Transverse colon (tissue), 4 donors: ENCODE measurements at places on chromosomes 1 and 21. TPM values are rescaled to one million over a fixed set of nuclear protein-coding genes. Genes with fewer than 3 reads are reported as not detected.

- DNase-seq = no peak
These were observed 139.5 kb downstream of the ZZZ3 start for GRCh38 chr1:77542813-77543420.

DNA sequence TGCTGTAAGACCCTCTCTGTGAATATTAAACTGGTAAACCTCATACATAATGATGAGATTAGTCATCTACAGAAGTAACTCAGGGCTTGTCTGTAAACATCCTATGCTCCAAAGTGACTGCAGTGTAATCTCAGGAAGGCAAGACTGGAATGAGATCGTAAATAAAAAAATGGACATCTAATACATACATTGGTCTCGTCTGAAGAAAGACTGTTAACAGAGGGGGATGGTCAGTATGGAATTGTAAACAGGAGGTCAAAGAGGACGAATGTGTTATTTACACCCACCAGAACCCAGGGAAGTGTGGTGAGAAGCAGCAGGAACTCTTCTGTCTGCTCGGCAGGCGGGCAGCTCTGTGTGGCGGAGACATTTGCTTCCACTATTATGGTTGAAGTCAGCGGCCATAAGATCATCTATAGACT lies 51.4 kb downstream of the DISC1 start:
- DNase-seq = no peak

DNA sequence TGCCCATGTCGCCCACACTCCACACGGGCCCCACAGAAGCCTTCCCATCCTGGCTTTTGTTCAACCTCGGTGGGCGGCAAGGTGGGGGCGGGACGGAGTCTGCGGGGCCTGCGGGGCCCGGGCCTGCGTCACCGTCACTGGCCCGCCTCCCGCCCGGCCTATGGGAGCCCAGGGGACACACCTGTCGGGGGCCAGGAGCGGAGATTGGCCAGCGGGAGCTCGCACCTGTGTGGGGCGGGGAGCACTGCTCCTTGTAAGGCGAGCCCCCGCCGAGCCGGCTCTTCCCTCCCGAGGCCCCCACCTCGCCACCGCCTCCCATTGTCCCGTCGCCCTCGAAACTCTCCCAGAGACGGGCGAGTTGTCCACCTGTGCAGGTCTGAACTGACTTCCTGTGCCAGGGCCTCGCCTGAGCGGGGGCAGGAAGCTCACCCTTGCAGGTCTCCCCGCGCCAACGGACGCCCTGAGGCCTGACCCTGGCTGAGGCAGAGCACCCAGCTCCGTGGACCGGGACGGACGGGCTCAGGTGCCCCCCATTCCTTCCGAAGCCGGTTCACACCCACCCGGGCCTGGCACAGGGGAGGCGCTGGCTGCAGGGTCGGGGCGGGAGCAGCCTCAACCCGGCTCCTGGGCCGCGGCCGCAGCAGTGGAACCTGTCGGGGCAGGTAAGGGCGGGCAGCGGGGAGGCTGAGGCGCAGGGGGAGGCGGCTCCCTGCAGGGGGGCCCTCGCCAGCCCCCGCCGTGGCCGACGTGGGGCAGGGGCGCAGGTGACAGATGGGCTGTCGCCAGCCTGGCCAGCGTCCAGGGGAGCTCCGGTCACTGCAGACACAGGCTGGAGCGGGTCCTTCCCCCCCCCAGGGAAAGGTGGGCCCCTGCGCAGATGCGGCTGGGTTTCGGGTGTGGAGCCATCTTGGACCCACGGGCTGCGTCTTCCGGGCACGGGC lies 10.8 kb upstream of the TTLL10 start:
- DNase-seq = peak; percentile 92

- no peak for DNase-seq
These were observed 19.0 kb upstream of the JUN start for GRCh38 chr1:58802640-58803399.

DNA sequence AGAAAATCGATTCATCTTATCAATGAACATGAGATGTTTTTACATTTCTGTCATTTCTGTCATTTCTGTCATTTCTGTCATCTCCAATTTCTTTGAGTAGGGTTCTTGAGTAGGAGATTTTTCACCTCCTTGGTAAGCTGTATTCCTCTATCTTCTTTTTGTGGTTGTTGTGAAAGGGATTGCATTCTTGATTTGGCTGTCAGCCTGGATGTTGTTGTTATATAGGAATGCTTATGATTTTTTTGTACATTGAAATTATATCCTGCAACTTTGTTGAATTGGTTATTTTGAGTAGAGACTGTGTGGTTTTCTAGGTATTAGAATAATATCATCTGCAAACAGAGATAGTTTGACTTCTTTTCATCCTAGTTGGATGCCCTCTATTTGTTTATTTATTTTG lies 1233.7 kb downstream of the PLA2G4A start:
- no peak for DNase-seq

- no peak for DNase-seq
These were observed 13.2 kb upstream of the SEC16B start for GRCh38 chr1:177983077-177983476.

DNA sequence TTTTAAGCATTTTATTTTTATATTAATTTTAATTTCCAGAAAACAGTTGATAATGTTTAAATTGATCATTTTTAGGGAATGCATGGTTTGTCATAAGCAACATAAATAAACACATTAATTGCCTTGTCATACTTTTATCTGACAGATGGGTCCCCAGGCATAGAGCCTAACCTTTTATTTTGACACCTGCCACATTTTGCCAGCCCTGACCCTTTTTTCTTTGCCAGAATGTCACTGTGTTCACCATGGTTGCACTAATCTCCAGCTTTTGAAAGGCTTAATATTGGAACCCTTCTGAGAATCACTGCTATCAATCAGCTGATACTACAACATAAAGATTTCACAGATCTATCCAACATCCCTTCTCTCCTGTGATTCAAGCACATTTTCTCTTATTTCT lies 56.0 kb upstream of the DPYD start:
- DNase-seq = no peak

DNA sequence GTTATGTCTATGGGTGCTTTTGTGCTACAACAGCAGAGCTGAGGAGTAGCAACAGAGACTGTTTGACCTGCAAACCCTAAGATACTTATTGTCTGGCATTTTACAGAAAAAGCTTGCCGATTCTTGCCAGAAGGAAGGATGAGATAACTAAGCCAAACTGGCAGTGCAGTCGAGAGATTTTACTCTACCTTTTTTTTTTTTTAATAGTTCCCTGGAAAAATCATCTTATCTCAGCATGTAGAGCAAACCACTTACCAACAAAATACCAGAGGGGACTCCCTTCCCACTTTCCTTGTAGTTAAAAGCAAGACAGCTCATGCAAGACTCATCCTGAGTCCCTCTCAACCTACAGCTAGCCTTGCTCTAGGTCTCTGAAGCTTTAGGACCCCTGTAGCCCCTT lies 132.9 kb downstream of the SYT2 start:
- DNase-seq = no peak

DNA sequence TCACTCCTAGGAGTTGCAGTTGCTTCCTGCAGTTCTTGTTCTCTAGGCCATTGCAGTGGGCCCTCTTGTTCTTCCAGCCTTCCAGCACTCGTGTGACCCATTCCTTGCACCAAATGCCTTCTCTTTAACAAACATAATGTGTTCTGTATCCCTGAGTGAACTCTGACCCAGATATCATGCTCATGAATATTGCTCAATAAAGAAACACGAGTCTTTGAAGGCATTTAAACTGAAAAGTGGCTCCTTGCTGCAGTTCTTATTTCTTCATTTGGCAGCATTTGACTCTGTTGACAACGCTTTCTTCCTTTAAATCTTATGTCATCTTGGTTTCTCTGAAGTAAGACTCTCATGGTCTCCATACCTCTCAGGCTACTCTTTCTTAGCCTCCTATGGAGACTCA lies 100.7 kb upstream of the PDE4B start:
- DNase-seq = no peak

DNA sequence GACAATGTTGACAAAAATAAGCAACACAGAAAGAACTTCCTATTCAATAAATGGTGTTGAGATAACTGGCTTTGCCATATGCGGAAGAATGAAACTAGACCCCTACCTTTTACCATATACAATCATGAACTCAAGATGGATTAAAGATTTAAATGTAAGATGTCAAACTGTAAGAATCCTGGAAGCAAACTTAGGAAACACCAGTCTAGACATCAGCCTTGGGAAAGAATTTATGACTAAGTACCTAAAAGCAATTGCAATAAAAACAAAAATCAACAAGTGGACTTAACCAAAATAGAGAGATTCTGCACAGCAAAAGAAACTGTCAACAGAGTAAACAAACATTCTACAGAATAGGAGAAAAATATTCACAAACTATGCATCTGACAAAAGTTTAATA lies 16.1 kb upstream of the CLDN8 start:
- DNase-seq = no peak

DNA sequence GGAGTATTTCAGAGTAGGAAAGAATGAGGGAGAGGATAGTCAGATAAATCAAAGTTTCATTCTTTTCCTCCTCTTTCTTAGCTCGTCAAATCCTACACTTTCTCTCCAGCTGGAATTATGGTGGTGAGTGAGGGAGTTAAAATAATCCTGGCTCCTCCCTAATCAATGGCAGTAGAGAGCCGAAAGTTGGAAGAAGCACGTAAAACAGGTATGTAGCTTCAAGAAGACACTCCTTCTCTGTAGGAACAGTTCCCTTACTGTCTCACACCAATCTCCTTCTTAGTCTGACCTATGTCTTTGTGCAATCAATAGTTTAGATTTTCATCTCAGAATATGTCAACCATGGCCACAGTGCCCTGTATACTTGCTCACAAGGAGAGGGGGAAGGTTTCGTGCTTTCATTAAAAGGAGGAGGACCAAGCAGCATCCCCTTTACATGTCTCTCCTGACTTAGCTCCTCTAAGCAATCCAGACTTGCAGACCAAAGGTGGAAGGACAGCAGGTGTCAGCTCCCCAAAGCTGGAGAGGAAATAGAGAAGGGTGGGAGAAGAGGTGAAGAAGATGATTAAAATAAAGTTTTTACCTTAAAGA lies 878 bp downstream of the MINDY1 start:
- DNase-seq = no peak

GRCh38 chr21:32710069-32710784 lies 17.6 kb downstream of the SYNJ1 start:
- no peak for DNase-seq

- no peak for DNase-seq
These were observed 5.8 kb downstream of the TMEM240 start for GRCh38 chr1:1534401-1535154.

DNA sequence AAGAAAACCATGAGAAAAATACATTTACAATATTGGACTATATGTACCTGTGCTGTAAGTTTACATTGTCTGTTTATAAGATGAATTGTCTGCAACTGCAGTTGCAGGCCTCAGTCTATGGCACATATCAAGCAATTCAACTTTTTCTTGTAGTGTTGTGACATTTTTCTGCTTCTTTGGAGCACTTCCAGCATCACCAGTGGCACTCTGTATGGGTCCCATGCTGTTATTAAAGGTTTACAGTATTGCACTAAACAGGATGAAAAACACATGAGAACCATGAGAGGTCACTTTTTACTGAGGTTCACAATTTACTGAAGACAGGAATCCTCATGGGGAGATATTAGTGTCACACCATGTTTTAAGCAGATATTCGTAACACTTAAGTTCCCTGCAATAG lies 118.6 kb downstream of the GRIK1 start:
- DNase-seq = no peak

GRCh38 chr1:27086026-27086425 lies 68.9 kb downstream of the SLC9A1 start:
- no peak for DNase-seq

GRCh38 chr1:245263529-245264095 lies 108.8 kb downstream of the KIF26B start:
- no peak for DNase-seq

DNA sequence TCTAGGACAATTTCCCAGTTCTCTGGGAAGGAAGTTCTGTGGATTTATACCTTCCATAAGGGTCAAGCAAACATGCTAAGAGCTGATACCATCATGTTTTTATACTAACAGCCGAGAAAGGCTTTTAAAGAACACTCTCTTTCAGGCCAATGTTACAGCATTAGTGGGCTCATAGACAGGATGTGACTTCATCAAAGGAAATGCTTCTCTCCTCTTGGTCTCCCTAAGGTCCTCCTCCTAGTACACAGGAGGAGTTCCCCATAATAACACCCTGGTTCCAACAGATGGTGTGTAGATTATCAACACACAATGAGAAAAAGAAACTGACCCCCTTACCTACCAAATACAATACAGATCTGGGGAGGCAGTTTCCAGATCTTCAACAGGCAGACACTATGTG lies 26.7 kb upstream of the GLIS1 start:
- no peak for DNase-seq

GRCh38 chr1:8560035-8560434 lies 242.1 kb downstream of the SLC45A1 start:
- no peak for DNase-seq

DNA sequence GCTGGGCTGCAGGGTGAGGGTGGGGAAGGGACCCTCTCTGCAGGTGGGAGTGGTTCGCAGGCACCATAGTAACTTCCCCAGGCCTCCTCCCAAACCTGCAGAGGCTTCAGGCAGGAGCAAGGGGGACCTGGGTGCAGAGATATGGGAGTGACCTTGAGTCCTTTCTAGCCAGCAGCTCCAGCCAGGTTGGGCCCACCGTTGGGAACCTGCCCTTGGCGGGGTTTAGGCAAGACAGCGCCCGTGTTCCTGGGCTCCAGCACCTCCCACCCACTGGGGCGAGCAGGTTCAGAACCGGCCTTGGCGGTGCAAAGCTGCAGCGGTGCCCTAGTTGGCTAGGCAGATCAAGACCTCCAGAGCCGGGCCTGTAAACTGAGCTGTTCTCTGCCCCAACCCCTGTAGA lies 2.2 kb upstream of the PRDM16 start:
- DNase-seq = no peak

The MROH7 gene
- total RNA-seq = 37.0 TPM

The FCGR3B gene
- total RNA-seq = not detected

The CATSPERE gene
- not detected for total RNA-seq

The HHAT gene
- total RNA-seq = 7.9 TPM

The PFDN2 gene
- 28.9 TPM for total RNA-seq

The LCE1E gene
- not detected for total RNA-seq

The PLA2G2E gene
- total RNA-seq = not detected

The DEPDC1 gene
- 2.7 TPM for total RNA-seq

The NPPA gene
- total RNA-seq = not detected

The DCDC2B gene
- total RNA-seq = not detected

The SNAP47 gene
- total RNA-seq = 24.1 TPM

The ATP1A4 gene
- total RNA-seq = 0.20 TPM
